ENCODE measurements at places on chromosomes 6 and 20.

- DNase-seq = peak; percentile 55
Measured at GRCh38 chr6:27617700-27618689, 145.1 kb upstream of the ZNF184 start.

- DNase-seq = no peak
Measured at GRCh38 chr20:44465001-44465560, 10.6 kb upstream of the TTPAL start.

GRCh38 chr6:120354452-120355098, 979.7 kb downstream of the TBC1D32 start:
- peak; percentile 73 for DNase-seq

DNA sequence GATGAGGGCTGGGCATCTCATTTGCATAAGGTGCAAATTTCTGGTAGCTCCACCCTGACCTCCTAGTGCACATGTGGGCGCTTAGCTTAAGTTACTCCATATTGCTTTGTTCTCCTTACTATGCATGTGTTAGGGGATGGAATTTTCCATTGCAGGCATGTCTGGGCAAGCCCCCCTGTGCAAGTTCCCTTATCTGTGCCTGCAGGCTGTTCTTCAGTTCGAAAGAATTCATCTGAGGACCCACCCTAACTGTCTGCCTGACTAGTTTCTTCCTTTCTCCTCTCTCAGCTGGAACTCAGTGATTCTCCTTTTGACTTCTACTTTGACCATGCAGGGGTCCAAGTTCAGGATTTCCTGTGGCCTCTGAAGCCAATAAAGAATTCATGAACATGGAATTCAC, 30.2 kb downstream of the CCDC170 start:
- no peak for DNase-seq

DNA sequence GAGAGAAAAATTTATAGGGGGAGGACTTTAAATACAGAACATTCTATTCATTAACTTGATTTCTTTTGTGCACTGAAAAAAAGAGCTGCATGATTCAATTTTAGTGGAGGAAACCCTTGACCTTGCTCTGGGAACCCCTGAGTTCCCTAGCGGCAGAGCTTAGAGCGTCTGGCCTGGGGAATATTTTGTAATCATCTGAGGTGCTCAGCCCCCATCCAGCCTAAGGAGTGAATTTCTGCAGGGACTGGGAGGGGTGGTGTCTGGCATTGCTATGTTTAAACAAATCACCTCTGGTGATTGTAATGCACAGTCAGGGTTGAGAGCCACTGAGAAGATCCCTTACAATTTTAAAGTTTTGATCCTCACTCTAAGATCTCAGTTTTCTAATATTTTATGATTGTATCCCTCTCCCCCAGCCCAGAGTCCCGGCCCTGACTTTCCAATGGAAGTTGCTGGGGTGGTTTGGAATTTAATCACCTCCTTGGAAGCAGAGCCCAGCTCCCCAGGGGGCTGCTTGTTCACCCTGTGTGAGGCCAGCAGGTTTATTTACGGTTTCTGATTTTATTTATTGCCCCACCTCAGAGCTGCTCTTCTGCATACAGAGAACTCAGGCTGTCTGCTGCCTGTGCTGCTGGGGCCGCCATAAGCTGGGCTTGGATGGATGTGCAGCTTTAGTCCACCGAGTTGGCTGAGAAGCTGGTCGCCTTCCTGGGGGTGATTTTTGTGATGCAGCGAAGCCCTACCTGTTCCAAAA, 263.1 kb downstream of the LRFN2 start:
- no peak for DNase-seq

DNA sequence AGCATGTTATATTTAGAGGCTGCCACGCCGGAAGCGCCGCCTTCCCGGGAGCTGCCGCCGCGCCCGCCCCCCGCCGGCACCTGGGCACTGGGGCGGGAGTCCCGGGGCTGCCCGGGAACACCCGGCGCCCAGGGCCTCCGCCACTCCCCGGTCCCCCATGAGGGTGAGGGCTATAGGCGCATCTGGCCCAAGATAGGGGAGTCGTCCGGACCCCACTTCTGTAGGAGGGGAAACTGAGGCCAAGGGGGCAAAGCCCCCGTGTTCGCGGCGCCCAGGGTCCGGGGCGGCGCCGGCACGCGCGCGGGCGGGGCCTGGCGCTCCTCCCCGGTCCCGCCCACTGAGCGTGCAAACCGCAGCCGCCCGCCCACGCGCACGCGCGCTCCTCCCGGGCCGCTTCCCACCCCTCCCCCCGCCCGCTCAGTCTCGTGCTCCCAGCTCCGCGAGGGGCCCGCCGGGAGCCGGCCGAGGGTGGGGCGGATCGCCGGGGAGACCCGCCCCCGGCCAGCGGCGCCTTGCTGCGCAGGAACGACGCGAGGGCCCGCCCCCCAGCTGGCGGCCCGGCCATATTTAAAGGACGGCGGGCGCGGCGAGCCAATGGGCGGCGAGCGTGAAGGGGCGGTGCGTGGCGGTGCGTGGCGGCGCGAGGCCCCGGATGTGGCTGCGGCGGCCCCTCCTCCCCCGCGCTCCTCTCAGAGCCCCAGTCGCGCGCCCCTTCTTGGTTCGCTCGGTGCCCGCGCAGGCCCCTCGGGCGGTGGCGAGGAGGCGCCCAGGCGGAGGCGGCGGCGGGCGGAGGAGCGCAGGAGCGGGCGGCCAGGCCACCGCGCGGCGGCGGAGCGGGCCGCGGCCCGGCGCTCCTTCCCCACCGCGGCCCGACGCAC, at the start of gene LSM14B:
TSS of gene LSM14B (plus strand) at position 700 of the 878 bp plus-strand sequence. CDS start 192 bp downstream, outside the sequence.
- peak; percentile 98 for DNase-seq
